ENCODE measurements at places on chromosomes 3 and 15. TPM values are rescaled to one million over a fixed set of nuclear protein-coding genes. Genes with fewer than 3 reads are reported as not detected.

Gene RBP2
- total RNA-seq: not detected

Gene CHRNA5
- 0.78 TPM for total RNA-seq

Gene GOLGB1
- 66.0 TPM for total RNA-seq

Gene TRIM71
- total RNA-seq: not detected

Gene C3orf22
- not detected for total RNA-seq

Measured in smooth muscle cell of the pulmonary artery (primary cell).